ENCODE measurements at places on chromosomes 6 and 20.

GRCh38 chr6:75147512-75147911 lies 58.3 kb downstream of the COL12A1 start:
- H3K4me3 ChIP-seq, result no peak overlapping the region
- no peak for DNase-seq
- H3K36me3 ChIP-seq, result peaks cover 42% of the 10 kb centered on the region

GRCh38 chr20:61673152-61673847 lies 392.4 kb downstream of the TAF4 start:
- no peaks in the 10 kb centered on the region for H3K4me1 ChIP-seq
- no peaks in the 10 kb centered on the region for H3K27me3 ChIP-seq
- no peaks in the 10 kb centered on the region for H3K36me3 ChIP-seq
- DNase-seq, result no peak
- no peak overlapping the region for H3K27ac ChIP-seq
- H3K4me3 ChIP-seq, result no peak overlapping the region

- H3K36me3 ChIP-seq, result no peaks in the 10 kb centered on the region
- DNase-seq, result no peak
- no peaks in the 10 kb centered on the region for H3K27me3 ChIP-seq
- H3K4me3 ChIP-seq, result no peak overlapping the region
- H3K27ac ChIP-seq, result no peak overlapping the region
Measured at GRCh38 chr6:162332365-162332764, 395.2 kb downstream of the PRKN start.

GRCh38 chr20:37243076-37243936 lies 18.3 kb downstream of the GHRH start:
- H3K4me3 ChIP-seq, result no peak overlapping the region
- H3K27ac ChIP-seq, result peak overlapping the region; percentile 21
- peaks cover 6% of the 10 kb centered on the region for H3K36me3 ChIP-seq
- no peaks in the 10 kb centered on the region for H3K4me1 ChIP-seq
- H3K27me3 ChIP-seq, result no peaks in the 10 kb centered on the region
- no peak for DNase-seq

All from tibial nerve (tissue), 4 donors.